ENCODE measurements at places on chromosomes 2 and 18.

- DNase-seq = no peak
Observed at GRCh38 chr18:51957001-51957400, 383.0 kb upstream of the DCC start.

GRCh38 chr18:402129-402528 is 98.4 kb downstream of the COLEC12 start:
- no peak for DNase-seq

DNA sequence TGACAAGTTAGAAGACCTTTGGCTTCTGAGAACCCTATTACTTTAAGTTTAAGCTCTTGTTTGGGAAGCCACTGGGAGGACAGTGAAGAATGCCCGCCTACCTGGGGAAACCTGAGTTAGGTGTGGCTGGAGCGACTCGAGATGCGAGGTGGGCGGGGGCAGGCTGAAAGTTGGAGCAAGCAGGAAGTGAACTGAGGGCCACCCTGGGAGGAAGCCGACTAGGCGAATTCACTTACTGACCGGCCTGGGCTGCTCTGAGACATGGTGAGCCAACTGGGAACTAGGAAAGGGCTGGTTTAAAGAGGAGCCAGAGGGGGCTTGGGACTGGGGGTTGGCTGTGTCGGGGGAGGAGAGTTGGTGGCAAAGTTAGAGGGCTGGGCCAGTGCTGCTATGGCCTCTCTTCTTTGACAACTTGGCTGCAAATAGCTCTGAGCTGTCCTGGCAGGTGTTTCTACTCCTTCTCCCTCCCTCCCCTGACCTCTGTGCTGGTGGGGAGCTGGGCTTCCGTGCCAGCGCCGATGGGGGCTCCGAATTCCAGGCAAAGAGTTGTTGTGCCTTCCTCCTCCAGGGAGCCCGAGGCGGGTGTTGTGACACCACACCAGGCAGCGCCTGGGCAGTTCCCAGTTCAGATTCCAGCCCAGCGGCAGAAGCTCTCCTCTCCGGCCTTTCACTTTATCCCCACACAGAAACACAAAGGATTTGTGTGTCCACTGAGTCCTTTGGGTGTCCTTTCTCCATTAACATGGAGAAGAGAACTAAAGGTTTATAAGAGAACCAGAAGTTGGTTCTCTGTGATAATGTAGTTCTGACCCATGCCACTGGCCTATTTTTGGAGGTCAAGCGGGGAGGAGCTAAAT is at the start of gene VAMP8:
TSS of gene VAMP8 (plus strand) at position 201 of the 857 bp plus-strand sequence. CDS start at position 262, 61 bp downstream.
- peak; percentile 63 for DNase-seq

GRCh38 chr2:112151701-112152440 is 13.7 kb downstream of the FBLN7 start:
- no peak for DNase-seq

- no peak for DNase-seq
Observed at GRCh38 chr2:29325544-29325943, 210.3 kb downstream of the CLIP4 start.

DNA sequence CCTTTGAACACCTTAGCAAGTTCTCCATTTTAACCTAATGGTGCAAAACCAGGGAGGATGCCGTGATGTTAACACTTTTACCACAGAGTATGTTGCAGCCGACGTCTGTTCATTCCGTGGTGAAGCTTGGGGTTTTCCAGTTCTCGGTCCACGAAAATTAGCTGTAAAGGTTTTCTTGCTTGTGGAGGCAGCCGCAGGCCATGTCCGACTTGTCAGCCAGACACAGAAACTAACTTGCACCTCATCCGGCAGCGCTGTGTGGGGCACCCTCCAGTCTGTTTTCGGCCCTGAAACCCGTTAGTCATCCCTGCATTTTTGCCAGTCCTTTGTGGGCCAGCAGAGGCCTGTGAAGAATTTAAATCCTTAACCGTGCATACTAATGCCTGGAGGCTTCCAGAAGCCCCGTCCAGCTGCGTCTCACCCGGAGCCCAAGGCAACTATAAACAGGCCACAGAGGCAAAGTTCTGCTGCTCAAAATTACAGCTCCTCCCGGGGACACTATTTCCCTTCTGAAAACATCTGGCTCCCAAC is 70.6 kb downstream of the SH3YL1 start:
- DNase-seq = no peak

GRCh38 chr2:149538138-149538833 is 49.3 kb downstream of the MMADHC start:
- DNase-seq = no peak

DNA sequence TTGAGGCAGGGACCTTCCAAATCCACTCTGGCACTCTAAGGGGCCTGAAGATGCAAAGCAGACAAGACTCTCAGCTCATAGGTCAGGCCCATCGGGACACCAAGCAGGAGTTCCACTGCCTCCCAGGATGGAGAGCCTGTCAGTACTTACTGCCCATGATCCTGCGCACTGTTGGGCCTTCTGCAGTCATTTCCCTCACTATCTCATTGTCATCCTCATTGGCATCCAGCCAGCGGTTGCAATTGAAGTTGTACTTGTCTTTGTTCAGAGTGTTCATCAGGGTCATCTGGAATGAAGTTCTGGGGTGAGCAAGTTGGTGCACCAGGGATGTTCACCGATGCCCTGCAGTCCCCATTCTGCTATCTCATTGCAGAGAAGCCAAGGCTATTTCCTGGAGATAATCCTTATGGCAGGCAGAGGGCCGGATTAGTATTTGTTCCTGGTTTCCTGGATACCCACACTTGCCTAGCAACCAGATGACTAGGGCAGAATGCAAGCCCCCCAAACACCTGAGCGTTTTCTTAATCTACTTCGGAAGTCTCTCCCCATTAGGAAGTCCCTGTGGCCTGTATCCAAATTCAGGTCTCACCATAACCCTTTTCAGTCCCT is 65.1 kb downstream of the LOXHD1 start:
- DNase-seq = no peak

DNA sequence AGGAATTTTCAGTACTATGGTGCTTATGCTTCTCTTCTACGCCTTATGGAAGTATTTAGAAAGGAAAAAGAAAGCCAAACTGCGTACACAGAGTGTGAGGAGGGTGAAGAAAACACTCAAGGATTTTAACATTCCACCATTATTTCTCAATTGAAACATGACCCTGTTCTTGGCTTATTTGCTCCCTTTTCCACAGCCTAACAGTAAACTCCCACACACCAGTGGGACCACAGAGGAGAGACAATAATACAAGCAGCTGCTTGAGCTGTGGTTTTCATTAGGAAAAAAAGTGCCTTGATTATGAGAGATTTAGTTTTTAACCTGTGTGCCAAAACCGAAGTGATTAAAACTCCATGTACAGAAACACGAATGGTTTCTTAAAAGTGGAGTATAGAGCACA is 134.3 kb downstream of the MEP1B start:
- DNase-seq = no peak

DNA sequence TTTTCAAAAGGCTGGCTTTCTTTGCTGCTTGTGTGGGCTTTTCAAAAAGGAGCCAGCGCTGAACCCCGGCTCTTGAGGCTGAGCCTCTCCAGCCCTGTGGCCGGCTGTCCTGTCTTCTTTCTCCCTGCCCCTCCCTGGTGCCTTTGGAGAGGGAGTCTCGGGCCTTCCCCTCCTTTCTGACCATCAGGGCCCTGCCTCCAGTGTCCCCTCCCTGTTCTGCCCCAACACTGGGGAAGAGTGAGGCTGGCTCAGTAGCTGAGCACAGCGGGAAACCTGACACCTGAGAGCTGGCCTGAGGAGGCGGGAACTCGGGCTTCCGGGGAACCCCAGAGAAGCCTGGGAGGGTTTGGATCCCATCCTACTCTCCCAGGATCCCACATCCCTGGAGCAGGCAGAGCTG is 232.1 kb downstream of the LOXHD1 start:
- DNase-seq = no peak

DNA sequence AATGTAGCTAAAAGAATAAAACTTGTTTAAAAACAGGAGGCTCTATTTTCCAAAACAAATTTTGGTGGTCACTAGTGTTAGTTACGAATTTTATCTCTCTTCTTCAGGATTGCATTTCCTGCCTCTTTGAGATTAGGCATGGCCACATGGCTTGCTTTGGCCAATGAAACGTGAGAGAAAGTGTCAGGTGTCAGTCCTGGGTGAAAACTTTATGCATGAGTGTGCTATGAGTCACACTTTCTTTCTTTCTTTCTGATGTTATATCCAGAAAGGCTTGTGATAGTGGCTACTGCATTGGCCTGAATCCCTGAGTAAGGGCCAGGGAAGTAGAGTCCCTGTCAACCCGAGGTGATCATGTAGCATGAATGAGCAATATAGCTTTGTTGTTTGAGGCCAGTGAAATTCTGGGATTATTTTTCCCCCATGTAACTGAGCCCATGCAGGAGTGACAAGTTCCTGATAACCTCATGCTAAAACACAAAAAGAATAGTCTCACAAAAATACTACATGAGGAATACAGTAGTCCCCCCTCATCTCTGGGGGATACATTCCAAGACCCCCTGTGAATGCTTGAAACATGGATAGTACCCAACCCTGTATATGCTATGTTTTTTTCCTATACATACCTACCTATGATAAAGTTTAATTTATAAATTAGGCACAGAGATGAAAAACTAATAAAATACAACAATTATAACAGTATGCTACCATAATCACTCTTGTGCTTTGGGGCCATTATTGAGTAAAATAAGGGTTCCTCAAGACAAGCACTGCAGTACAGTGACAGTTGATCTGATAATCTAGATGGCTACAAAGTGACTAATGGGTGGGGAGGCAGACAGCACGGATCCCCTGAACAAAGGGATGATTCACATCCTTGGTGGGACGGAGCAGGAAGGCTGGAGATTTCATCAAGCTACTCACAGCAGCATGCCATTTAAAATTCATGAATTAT is 109.5 kb downstream of the CDC42EP3 start:
- DNase-seq = no peak

DNA sequence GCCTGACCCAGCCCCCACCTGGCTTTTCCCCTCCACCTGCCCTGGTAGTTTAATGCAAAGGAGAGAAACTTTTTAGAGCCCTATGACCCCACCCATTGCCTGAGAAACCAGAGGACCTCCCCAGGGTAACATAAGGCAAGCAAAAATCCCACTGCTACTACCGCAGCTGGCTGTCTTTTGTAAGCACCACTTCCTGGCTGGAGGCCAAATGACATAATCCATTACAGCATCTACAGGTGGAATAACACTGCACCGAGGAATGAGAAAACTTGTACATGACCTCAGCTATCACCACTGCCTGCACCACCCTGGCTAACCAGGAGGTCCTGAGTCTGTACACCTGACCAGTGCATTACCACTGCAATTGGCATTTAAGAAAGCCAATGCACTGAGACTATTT is 149.6 kb upstream of the GALNT5 start:
- no peak for DNase-seq

GRCh38 chr2:112910219-112910618 is 746 bp upstream of the IL37 start:
- no peak for DNase-seq

GRCh38 chr2:37790462-37790861 is 119.0 kb upstream of the CDC42EP3 start:
- no peak for DNase-seq

- DNase-seq = no peak
Observed at GRCh38 chr2:49569176-49569575, 414.9 kb upstream of the FSHR start.

DNA sequence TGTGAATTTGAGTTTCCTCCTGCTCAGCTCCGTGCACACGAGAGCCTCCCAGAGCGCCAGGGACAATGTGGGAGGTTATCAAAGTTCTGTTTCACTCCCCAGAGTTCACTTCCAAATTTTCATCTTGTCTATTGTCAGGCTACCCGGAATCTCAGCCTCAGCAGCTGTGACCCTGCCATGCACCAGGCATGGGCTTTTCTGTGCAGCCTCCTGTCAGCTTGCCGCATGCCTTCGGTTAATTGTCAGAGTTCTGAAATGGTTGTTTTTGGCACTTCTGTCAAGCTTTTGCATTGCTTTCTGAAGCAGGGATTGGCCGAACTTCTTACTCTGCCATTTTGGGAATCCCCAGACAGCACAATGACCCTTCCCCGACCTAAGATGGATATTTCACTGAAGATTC is 60.4 kb downstream of the SH3YL1 start:
- DNase-seq = no peak

GRCh38 chr2:219059725-219060682 is 717 bp downstream of the IHH start:
- peak; percentile 16 for DNase-seq

GRCh38 chr2:124325667-124326440 is 300.8 kb downstream of the CNTNAP5 start:
- no peak for DNase-seq

DNA sequence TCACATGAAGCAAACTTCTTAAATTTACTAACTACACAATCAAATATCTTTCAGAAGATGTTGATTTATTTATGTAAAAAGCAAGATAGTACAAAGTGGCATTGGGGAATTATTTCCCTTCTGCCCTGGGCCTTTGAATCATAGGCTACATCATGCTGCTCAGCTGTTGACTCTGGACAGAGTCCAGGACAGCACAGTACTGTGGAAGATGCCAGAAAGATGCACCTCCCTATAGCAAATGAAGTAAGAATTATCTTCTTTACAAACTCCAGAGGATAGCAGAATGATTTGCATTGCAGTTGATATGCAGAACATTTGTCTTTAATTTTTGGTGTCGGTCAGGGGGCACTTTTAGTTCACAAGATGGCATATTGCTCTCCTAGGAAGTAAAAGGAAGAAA is 1354.5 kb upstream of the ZEB2 start:
- DNase-seq = no peak

GRCh38 chr2:195450552-195451113 is 206.4 kb upstream of the SLC39A10 start:
- DNase-seq = no peak

- DNase-seq = no peak
Observed at GRCh38 chr2:199946836-199947235, 8.5 kb downstream of the TYW5 start.

GRCh38 chr2:239249776-239250175 is 151.0 kb downstream of the HDAC4 start:
- DNase-seq = no peak

DNA sequence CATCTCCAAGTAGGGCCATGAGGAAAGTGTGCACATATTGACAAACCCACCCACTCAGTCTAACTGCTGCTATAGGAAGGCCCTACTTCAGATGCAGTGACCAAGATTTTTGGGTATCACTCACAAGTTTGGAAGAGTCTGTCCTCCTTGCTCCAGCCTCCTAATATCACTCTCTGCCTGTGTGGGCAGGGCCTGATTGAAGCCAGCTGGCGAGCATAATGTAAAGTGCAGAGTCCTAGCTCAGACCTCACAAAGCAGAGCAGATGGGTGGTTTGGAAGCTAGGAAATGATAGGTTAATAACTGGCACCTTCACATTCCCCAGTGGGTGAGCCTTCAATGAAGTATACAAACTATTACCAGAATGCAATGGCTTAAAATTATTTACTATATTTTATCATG is 11.2 kb upstream of the SULT1C3 start:
- no peak for DNase-seq

- no peak for DNase-seq
Observed at GRCh38 chr18:55912919-55913318, 324.9 kb upstream of the TCF4 start.

GRCh38 chr2:101720732-101721131 is 23.2 kb downstream of the MAP4K4 start:
- DNase-seq = no peak
